ENCODE measurements at places on chromosomes 2 and 18.

DNA sequence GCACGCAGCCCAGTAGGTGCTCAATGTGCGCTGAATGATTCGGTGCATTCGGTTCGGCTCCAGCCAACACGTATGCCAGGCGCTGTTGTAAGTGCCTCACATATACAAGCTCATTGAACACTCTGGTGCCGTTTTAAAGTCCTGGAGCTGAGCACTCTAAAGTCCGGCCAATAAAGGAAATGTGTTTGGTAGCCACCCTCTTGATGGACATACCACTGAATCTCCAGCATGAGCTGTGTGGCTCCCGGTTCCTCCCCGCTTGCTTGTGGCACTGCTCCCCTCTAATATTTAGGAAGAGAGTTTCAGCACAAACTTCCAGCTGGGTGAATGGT is 112.1 kb downstream of the MCFD2 start:
- no peak for DNase-seq

GRCh38 chr2:70073493-70073892 is 13.8 kb upstream of the PCBP1 start:
- no peak for DNase-seq

- no peak for DNase-seq
These were observed 366.9 kb upstream of the GALNT5 start for GRCh38 chr2:156890529-156891148.

GRCh38 chr2:134259571-134259970 is 5.7 kb downstream of the MGAT5 start:
- DNase-seq: no peak

DNA sequence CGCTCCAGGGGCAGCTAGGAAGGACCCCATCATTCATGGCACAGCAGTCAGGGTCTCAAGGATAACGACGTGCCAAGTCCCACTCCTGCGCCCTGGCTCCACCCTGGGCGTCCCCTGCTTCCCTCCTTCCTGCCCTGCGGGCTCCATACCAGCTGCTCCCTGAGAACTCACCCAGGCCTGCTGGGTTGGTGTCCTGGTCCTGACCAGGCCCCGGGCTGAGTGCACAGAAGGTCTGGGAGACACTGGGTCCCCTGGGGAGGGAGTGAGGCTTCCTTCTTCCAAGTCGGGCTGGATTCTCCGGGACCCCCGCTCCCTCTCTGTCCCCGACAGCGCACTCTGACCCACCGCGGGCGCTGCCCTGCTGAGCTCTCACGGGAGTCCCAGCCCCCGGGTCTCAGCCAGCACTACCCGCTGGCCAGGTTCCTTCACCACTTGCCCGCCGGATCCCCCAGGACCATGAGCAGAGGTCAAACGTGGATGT is 160.2 kb downstream of the PXDN start:
- no peak for DNase-seq

- DNase-seq: no peak
These were observed 42.2 kb downstream of the RAD51AP2 start for GRCh38 chr2:17476064-17476463.

GRCh38 chr18:1578505-1578904 is 673.8 kb downstream of the ADCYAP1 start:
- no peak for DNase-seq

DNA sequence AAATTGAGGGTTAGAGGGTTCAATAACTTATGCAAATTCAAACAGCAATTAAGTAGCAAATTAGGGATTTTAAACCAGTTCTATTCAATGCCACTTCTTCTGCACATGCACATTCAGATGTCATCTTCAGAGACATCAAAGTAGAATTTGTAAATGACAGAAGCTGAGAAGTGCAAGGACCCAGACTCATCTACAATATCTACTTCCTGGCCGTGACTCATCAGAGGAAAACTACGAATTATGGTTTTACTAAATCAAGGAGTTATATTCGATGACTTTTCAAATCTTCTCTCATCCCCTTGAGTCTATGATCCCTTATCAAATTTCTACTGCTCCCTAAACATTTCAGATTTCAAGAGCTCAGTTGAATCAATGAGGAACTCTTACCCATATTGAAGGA is 20.0 kb upstream of the STAT4 start:
- peak; percentile 52 for DNase-seq

DNA sequence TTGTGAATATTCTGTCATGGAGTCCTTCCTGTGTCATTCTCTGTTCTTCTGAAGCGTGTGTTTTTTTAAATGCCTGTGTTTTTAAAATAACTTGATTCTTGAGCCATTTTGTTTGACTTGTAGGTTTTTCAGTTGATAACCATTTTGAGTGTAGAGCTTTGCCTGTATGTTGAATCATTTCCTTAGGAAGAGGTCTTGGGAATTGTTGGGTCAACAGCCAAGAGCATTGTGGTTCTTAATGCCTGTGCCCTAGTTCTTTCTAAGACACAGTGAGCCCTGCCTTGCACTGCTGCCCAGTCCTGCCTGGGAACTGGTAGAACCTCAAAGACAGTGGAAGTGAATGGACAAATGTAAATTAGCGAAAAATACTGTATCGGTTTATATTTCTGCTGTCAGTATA is 25.9 kb downstream of the RAB12 start:
- DNase-seq: no peak

DNA sequence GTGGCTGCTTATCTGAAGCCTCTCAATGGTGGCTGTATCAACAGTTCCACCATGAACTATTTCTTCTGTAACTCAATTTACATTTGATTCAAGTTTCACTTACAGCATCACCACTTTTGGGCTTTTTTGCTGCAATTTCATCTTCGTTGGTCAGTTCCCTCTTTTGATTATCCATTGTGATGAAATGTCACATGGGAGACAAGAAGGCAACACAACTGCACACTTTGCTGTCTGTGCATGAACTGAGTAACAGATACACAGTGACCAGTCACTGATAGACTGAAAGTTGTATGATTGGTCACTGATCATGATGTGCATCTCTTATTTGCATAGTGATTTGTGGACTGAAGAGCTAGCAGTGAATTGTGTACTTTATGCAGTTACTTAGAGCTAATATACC is 130.7 kb upstream of the RNF152 start:
- no peak for DNase-seq

DNA sequence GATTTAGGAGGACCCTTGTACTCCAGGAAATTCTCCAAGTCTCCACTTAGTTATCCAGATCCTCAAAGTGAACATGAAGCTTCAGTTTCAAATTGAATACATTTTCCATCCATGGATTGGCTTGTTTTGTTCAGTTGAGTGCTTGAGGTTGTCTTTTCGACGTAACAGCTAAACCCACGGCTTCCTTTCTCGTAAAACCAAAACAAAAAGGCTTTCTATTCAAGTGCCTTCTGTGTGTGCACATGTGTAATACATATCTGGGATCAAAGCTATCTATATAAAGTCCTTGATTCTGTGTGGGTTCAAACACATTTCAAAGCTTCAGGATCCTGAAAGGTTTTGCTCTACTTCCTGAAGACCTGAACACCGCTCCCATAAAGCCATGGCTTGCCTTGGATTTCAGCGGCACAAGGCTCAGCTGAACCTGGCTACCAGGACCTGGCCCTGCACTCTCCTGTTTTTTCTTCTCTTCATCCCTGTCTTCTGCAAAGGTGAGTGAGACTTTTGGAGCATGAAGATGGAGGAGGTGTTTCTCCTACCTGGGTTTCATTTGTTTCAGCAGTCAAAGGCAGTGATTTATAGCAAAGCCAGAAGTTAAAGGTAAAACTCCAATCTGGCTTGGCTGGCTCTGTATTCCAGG is at the start of gene CTLA4:
Gene CTLA4, plus strand, starts transcription at position 211 of the 640 bp plus-strand sequence. Its CDS starts 172 bp downstream, at position 383.
- peak; percentile 83 for DNase-seq

GRCh38 chr2:73970850-73971471 is 13.7 kb upstream of the TET3 start:
- no peak for DNase-seq

GRCh38 chr2:236166796-236167296 is 1.3 kb downstream of the GBX2 start:
- DNase-seq: no peak

- no peak for DNase-seq
These were observed 425.3 kb downstream of the THSD7B start for GRCh38 chr2:137190411-137191195.

GRCh38 chr2:100262555-100263320 is 59.6 kb downstream of the LONRF2 start:
- DNase-seq: peak; percentile 67

- DNase-seq: no peak
These were observed 79.6 kb upstream of the B3GNT7 start for GRCh38 chr2:231315896-231316295.

DNA sequence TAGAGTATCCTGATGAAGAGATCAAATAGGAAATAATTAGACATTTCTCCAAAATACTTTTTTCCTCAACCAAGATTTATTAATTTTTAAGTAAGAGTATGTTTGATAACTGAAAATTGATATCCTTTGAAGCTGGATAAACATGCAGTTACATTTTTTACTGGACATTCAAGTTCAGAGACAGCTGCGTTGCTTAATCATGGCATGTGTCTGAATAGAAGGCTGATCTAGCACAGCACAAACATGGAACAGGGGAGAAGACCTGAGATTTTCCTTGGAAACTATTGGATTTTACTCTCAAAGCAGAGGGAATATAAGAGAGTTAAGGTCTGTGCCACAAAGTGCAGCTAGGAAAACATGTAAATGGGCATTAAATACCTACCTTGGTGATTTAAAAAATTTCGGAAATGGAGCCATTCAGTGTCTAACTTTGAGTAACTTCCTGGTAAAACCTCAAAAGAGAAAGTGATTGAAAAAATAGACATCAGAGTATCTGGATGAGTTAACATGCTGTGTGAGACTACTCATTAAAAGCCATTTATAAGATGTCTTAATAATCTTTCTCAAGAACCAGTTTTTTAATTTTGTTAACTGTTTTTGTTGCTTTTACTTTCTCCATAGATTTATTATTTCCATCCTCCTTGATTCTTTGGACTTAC is 31.8 kb downstream of the CRIM1 start:
- peak; percentile 41 for DNase-seq

DNA sequence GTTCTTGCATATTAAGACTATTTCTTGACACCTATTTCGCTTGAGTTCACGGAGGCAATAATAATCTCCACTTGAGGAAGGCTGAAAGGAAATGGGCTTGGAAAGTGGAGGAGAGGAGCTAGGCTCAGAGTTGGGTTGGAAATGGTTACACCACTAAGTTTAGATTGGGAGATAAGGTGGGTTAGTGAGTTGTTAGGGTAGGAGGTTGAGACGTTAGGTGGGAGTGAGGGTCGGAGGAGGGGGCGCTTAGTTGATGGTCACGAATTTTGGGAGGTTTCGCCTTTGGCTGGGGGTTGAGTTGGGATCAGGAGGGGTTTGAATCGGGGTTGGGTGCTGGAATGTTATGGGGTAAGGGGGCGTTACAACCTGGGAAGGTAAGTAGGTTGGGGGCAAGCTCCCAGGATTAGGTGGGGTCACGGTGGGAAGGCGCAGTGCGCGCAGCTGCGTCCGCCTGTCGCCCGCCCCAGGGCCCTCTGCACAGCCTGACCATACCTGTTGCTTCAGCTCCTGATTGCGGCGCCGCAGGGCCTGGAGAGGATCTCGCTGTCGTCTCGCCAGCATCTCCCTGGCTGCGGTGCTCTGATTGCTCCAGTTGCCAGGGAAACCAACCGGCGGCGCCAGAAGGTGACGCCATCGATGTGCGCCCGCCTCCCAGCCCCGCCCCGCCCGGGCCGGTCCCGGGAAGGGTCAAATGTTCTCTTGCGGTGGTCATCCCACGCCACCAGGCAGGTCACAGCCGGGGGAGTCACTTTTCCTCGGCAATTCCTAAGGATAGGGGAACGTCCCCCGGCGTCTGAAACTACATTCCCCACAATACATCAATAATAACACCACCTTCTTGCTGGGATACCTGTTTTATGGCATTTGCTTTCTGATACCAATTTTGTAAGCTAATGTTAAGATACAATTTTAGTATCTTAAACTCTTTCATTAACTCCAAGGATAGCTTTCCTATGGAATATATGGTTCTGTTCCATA is at the start of gene NPHP1:
Gene NPHP1, minus strand, starts transcription at position 606 of the 978 bp plus-strand sequence. Its CDS starts 45 bp downstream, at position 561.
- DNase-seq: peak; percentile 80

GRCh38 chr2:133957724-133958480 is 296.0 kb upstream of the MGAT5 start:
- DNase-seq: no peak

GRCh38 chr2:241558532-241559322 is at the start of gene BOK:
BOK (plus strand) TSS chr2:241558745; CDS start chr2:241559484, 739 bp downstream.
- DNase-seq: no peak

GRCh38 chr2:145230546-145230945 is 710.6 kb upstream of the ZEB2 start:
- no peak for DNase-seq

- no peak for DNase-seq
These were observed 26.3 kb downstream of the ITM2C start for GRCh38 chr2:230891064-230891463.

DNA sequence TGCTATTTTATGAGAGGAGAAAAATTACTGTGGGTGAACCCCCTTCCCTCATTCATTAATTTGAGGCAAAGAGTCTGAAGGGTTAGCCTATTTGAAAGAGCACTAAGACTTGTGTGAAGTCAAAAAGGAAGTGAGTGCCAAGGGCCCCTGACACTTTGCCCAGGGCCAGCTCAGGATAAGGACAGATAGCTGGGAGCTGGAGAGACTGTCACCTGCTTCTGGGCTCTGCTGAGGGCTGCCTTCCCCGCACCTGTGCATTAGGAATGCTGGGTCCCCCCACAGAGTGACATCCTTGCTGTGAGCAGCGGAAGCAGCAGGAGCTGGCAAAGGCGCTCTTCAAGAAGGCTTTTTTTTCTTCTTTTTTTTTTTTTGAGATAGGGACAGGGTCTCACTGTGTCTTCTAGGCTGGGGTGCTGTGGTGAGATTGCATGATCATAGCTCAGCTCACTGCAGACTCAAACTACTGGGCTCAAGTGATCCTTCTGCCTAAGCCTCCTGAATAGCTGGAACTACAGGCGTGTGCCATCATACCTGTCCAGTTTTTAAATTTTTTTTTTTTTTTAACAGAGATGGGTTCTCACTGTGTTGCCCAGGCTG is 148.3 kb downstream of the AQP4 start:
- no peak for DNase-seq

DNA sequence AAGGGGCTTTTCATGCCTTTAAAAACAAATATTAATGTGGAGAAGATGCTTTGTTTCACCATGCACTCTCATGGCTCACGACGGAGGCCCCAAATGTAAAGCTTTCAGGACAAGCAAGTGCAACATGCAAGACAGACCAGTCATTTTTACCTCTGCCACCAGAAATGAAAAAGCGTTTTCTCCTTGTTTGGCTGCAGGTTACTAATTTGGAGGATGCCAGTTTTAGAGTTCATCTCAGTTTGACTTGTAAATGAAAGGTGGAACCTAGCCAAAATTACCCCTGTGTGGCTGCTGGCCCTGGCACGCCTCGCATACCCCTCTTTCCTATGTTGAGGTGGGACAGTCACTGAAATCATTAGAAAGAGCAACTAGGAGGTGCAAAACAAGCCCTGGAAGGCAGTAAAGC is 138.6 kb downstream of the BCL2 start:
- DNase-seq: peak; percentile 90

GRCh38 chr2:237870754-237871651 is 11.6 kb downstream of the RAMP1 start:
- DNase-seq: no peak

DNA sequence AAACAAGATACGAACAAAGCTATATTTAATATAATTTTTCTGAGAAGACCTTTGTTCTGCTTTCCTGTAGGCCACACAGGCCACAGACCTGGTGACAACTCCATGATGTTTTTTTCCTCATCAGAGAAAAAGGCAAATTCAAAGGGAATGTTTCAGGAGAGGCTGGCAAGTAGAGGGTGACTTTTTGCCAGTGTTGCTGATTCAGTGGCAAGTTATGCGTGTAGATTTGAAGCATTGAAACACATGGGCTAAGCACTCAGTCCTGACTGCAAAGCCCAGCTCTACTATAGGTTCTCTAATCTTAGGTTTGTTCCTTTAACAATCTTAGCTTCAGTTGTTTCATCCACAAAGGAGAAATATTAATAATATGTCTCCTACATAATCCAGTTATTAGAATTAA is 499.8 kb downstream of the SUCLG1 start:
- DNase-seq: no peak
